Activated naive CD4-positive, alpha-beta T cell treated with anti-CD3 and anti-CD28 coated beads, Interleukin-2, amount 50 U/mL, for 16 hours (primary cell): ENCODE measurements at places on chromosomes 2 and 18.

DNA sequence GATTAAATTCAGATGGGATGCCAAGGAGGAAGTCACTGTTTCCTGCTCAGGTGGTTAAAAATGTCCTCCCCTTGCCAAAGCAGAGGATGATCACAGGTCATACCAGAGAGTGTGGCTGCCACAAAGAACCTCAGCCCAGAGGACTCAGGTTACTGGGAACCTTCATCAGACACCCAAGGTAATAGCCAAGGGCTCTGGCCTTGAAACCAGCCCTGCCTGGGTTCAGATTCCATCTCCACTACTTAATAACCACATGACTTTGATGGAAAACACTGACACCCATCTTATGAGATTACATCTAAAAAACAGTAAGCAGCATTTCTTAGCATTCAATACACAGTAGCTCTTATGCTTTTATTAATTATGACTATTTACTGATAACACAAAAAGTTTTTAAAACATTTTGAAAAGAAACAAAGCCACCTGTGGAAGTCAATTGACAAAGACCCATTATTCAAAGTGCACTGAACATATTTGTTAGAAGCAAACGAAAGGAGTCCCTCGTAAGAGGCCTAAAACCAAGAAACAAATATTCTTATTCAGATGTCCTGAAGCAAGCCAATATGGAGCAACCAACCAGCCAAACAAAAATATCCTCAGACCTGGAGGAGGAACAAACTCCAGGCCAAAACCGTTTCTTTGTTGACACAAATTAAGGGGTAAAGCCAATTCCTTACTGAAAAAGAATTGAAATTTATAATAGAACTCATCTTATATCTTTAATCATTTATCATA is 241.5 kb downstream of the RNF152 start:
- DNase-seq: no peak

GRCh38 chr2:72425996-72426395 is 278.3 kb upstream of the CYP26B1 start:
- DNase-seq: no peak

DNA sequence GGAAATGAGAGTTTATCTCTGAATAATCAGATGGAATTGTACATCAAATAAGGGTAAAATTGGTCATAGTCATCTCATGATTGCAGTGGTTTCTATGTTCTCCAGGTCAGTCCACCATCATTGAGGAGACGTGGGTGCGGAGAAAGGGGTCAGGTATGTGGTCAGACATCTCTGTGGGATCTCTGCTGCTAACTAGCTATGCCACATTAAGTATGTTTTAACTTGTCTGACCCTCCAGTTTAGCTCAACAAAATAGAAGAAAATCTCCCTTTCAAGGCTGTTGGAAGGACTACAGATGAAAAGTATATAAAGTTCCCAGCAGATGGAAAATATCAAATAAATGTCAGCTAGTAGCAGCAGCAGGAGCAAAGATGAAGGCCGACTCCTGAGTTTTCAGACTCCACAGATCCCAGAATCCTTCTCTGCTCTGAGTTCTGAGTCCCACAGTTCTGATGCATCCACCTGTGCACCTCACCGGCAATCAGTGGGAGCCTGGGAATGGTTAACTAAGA is 106.6 kb upstream of the CYP1B1 start:
- DNase-seq: no peak

GRCh38 chr2:231370749-231371429 is 24.6 kb upstream of the B3GNT7 start:
- DNase-seq: no peak

DNA sequence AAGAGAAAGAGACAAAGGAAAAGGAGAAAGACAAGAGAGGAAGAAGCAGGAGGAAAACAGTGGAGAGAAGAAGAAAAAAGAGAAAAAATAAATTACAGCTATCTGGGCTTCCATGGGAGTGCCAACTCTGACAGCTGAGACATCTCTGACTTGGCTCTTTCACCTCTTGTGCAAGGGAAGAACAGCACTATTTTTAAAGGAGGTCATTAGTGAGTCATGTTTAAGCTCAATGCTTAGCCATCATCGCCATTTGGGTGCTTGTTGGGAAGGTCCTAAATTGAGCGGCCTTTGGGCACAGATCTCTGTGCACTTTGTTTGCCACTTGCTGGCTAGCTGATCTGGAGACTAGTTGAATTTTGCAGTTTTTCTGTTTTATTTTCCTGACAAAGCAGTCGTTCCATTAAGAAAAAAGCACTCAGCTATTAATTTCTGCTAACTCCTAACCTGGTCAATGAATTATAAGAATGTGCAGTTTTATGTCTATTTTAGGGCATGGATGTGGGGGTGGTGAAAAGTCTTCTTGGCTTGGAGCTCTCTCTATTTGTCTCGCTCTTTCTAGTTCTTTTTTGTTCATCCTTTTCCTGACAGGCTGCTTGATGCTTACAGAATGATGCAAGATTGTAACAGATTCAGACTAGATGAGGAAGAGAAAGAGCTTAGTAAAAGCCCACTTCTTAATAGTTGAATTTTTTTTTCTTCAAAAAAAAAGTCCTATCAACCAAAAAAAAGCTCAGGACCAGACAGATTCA is 231.5 kb downstream of the SLC8A1 start:
- DNase-seq: no peak

DNA sequence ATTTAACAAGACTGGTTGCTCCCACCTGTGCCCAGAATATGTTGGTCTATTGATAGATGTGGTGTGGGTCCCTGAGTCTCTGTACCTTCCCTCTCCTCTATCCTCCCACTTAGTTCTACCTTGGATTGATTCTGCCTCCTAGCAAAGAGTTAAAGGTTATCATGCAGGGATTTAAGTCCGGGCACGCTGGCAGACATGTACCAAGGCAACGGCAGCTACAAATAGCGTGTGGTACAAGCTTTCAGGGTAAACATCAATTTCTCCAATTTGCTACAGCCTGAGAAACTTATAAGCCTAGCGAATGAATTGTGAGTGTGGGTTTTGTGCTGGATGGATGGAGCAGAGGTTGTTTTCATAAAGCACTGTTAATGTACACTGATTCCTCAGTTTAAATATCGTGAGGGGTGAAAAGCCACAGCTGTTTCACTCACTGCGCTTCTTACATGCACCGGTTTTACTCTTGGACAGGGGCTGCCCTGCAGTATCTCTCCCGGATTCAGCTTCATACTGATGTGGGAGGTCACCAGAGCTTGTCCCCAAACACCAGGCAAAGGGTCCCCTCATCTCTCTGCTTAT is 289.8 kb downstream of the ICOS start:
- DNase-seq: no peak

DNA sequence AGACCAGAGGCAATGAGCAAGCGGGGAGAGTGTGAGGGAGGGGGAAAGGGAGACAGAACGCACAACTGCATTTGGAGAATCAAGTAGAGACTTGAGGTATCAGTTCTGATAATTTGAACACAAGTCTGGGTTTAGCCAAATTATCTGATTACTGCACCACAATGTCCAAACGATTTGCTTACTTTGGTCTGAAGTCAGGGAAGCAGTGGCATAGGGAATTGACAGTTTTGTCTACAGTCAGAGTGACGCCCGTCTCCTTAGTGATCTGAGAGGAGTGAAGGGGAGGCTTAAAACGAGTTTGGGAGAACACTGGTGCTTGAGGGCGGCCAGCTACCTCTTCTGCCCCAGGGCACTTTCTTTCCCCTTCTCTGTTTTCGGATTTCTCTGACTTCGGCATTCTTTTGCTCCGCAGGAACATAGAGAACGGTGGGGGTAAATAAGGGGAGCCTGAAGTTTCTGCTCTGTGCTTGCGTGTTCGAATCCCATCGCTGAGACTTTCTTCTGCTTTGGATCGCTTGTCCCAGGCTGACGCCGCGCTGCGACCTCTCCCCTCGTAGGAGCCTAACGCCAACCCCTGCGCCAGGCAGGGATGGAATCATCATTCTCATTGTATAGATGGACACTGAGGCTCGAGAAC is 2.9 kb upstream of the DLX2 start:
- DNase-seq: no peak

- no peak for DNase-seq
These were observed 69.6 kb downstream of the PHLPP1 start for GRCh38 chr18:62784966-62785413.

GRCh38 chr2:221810650-221811049 is 238.5 kb upstream of the EPHA4 start:
- DNase-seq: no peak
